ENCODE measurements at places on chromosomes 11 and 22. TPM values are rescaled to one million over a fixed set of nuclear protein-coding genes. Genes with fewer than 3 reads are reported as not detected.

The GAL3ST1 gene
- polyA plus RNA-seq = 0.08 TPM

The HEPHL1 gene
- polyA plus RNA-seq = not detected

The C11orf16 gene
- not detected for polyA plus RNA-seq

The OR8H3 gene
- not detected for polyA plus RNA-seq

The OSBP2 gene
- polyA plus RNA-seq = 2.6 TPM

The PEX26 gene
- polyA plus RNA-seq = 13.0 TPM

The SGSM1 gene
- 0.26 TPM for polyA plus RNA-seq

The APLNR gene
- 0.03 TPM for polyA plus RNA-seq

The ST14 gene
- polyA plus RNA-seq = not detected

The NXPE4 gene
- not detected for polyA plus RNA-seq

The MOV10L1 gene
- polyA plus RNA-seq = 3.0 TPM

The TRIM34 gene
- 4.6 TPM for polyA plus RNA-seq

The ZFP91 gene
- polyA plus RNA-seq = 12.2 TPM

The FREY1 gene
- 0.30 TPM for polyA plus RNA-seq

Measured in SK-N-SH (cell line).